ENCODE measurements at places on chromosomes 7 and 10. TPM values are rescaled to one million over a fixed set of nuclear protein-coding genes. Genes with fewer than 3 reads are reported as not detected.

The EVX1 gene
- not detected for total RNA-seq

The SUN3 gene
- not detected for total RNA-seq

The MAGI2 gene
- total RNA-seq = 6.9 TPM

The CNTNAP2 gene
- 1.9 TPM for total RNA-seq

The MYL10 gene
- total RNA-seq = 3.2 TPM

GRCh38 chr10:4331150-4331549, 494.9 kb upstream of the AKR1E2 start:
- no peak for DNase-seq

GRCh38 chr7:107694386-107694785, 33.8 kb downstream of the SLC26A4 start:
- DNase-seq = peak; percentile 19

- DNase-seq = no peak
These were observed 40.7 kb upstream of the SPDYE3 start for GRCh38 chr7:100266576-100267354.

DNA sequence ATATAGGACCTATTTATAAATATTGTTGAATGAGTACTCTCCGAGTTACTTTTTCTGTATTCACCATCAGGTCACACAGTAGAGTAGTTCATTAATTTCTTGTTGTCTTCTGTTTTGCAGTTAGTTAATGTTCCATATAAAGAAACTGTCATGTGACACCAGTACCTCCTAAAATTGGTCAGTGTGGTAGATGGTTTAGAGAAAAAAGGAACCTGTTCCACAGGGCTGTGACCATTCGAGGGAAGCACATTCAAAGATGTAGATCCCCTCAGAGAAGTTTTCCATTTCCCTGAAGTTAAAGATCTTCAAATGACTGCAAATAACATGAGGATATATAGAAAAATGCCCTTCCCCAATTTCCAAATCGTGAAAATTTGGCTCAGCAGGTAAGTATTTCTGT, 45.7 kb downstream of the PRPF18 start:
- DNase-seq = no peak

- no peak for DNase-seq
These were observed 48.1 kb upstream of the MSMB start for GRCh38 chr10:46094197-46094500.

GRCh38 chr7:130880668-130881067, 146.7 kb upstream of the KLF14 start:
- DNase-seq = no peak

GRCh38 chr7:101678658-101679057, 49.6 kb upstream of the MYL10 start:
- no peak for DNase-seq

DNA sequence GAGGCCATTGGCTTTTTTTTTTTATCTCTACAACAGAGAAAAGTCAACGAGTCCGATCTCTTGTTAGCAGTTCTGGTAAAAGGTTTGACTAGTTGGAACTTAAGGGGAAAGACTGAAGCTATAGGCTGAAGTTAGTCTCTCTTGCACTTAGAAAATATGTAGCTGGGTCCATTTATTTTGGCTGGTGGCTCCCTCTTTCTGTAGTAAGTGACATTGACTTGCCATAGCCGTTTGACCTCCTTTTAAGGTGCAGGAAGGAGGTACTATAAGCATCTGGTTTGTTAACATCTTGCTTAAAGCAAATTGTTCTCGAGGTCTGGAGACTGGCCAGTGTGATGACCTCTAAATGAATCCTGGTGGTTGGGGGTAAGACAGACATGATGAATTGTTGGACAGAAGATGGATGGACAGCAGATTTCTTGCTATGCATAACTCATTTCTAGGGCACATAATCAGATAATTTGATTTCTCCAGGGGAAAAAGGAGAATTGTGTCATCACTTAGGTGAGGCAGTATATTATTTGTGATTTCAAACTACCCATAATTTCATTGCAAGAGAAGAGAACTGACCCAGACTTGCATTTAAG, 356.3 kb upstream of the GALNT17 start:
- no peak for DNase-seq

- no peak for DNase-seq
These were observed 92.0 kb upstream of the MKLN1 start for GRCh38 chr7:131235489-131236317.

DNA sequence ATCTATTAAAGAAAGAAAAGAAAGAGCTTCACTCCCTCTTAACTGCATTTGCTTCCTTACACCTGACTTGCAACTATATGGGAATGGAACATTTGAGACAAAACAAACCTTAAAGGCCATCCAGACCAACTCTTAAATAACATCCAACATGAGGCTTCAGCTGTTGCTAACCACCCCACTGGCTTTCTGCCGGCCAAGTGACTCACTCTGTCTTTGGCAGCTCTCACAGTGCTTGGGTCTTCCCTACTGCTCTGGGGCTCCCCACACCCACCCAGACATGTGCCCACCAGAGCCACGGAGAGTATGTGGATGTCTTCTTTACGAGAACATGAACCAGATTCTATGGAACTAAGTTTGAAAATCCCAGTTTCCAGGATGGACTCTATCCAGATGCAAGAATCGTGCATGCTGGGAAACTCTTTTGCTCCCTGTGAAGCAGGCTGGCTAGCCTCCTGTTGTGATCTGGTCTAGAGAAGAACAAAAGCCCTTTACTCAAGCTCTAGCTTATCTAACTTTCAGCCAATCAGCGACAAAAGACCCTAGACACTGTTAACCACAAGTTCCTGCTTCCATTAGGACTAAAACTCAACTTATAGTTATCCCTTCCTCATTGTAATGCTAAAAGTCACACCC, 245.7 kb downstream of the TCERG1L start:
- DNase-seq = no peak

DNA sequence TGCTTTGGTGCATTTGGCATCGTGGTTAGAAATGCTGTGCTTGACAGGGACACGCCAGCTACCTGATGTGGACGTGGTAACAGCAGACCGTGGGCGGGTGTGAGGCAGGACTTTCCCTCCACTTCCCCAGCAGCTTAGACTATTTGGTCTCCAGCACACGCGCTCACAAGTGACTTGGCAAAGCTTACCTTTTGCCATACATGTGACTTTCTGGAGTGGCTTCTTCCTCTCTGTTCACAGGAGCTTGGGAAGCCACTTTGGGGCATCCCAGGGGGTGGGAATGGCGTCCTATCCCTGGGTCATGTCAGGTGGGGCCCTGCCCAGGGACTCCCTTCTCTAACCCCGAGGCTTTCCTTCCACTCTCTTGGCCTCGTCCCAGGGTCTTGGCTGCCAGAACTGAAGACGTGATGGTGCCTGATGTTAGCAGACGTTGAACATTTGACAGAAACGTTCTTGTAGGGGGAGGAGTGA, 228.7 kb upstream of the KLF6 start:
- no peak for DNase-seq

DNA sequence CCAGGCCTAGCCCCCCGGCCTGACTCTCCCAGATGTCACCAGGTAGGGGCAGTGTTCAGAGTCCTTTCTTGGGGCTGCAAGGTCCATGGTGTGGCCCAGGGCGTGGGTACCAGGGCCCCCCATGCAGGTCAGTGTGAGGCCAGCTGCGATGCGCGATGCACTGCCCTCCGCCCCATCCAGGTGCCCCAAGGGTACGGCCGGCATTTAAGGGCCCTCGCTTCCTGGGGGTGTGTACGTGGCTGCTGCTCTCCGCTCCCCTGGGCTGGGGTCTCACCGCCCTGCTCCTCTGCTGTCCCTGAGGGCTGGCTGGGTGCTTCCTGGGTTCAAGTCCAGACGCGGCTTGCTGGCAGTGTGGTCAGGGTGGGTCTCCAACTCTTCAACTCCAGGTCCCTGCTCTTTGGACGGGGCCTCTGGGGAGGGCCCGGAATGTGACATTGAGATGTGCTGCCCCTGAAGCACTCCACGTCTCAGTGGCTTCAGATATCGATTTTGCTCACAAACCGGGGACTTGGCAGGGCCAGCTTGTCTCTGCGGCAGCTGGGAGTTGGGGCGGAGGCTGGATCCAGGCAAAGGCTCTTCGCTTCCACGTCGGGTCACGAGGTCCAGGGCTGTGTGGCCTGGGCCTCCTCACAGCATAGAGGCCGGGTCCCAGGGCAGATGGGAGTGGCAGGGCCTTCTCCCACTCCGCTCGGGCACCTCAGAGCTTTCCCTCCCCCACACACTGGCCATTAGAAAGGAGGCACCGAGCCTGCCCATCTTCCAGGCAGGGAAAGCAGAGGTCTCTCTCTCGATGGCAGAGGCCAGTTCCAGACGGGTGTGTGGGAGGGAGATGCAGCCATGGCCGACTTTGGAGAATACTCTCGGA, 93.2 kb downstream of the UNCX start:
- no peak for DNase-seq

DNA sequence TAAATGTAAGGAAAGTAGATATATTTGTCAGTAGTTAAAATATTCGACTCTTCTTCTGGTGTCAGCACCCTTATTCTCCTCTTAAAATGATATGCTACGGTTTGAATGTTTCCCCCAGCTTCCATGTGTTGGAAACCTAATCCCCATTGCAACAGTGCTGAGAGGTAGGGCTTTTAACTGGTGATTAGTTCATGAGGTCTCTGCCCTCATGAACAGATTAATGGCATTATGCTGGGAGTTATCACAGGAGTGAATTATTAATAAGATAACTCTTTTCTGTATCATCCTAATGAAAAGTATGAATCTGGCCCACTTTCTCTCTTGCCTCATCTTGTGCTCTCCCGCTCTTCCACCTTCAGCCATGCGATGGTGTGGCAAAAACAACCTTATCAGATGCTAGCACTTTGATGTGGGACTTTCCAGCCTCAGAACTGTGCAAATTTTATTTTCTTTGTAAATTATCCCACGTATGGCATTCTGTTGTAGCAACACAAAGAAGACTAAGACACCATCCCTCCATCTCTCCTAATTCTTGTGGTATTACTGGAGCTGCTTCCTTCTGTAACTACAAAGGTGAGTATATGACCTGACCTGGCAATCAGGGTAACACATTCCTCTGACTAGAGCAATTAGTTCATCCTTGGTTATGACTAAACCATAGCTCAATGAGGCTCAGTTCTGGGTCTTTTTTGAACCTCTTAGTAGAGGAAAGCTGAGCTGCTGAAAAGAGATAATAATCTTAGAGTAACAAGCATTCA, 171.1 kb upstream of the TMEM196 start:
- DNase-seq = no peak

GRCh38 chr7:2299131-2299829, 15.0 kb downstream of the SNX8 start:
- no peak for DNase-seq

GRCh38 chr7:95470452-95470851, 15.3 kb upstream of the ASB4 start:
- DNase-seq = no peak

- DNase-seq = no peak
These were observed 1.4 kb downstream of the IDE start for GRCh38 chr10:92572362-92573090.

- DNase-seq = no peak
These were observed 123.8 kb downstream of the ADRA2A start for GRCh38 chr10:111200505-111201186.

DNA sequence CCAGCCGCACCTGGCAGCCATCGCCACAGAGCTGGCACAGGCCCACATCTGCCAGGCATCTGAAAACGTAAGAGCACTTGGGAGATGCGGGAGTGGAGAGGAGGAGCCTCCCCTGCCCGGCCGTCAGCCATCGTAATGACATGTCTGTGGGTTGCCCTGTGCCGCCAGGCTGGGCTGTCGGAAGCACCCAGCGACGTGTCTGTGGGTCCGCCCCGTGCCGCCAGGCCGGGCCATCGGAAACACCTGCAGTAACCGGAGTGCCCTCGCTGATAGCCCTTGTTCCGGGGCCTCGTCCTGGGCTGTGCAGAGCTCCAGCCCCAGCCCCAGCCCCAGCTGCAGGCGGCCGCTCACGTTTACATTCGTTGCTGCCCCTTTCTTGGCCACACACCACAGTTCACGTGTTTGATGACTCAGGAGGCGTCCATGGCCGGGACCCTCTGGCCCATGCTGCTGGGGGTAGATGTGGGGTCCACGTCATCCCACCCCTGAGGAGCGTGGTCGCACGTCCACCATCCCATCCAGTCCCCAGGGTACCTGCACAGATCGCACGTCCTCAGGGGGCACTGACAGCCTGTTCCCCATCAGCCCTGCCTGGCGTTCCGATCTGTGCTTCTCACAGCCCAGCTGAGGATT, 30.0 kb upstream of the PRKAR1B start:
- DNase-seq = no peak

- DNase-seq = no peak
These were observed 2.9 kb upstream of the MLLT10 start for GRCh38 chr10:21531164-21531563.

DNA sequence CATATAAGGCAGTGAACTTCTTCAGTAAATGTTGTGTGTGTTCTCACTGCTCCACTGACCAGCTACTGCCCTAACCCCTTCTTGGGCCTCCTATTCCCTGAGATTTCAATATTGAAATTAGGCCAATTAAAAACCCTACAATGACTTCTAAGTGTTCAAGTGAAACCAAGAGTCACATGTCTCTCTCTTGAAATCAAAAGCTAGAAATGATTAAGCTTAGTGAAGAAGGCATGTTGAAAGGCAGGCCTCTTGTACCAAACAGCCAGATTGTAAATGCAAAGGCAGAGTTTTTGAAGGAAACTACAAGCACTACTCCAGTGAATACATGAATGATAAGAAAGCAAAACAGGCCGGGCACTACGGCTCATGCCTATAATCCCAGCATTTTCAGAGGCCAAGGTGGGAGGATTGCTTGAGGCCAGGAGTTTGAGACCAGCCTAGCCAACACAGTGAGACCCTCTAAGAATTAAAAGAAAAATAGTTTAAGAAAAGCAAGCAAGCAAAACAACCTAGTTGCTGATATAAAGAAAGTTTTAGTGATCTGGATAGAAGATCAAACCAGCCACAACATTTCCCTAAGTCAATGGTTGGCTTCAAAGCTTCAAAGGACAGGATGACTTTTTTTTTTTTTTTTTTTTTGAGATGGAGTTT, 22.3 kb downstream of the BRAF start:
- no peak for DNase-seq

Measured in skin of body (tissue), 3 donors.